Stimulated activated CD8-positive, alpha-beta memory T cell treated with anti-CD3 and anti-CD28 coated beads, Interleukin-4, amount 100 ng/mL, for 1 hour (primary cell): ENCODE measurements at places on chromosomes 12 and 14.

GRCh38 chr14:90624227-90624626, 192.0 kb downstream of the TTC7B start:
- no peak for DNase-seq

- DNase-seq: no peak
Measured at GRCh38 chr12:103955811-103956508, 9.7 kb upstream of the TDG start.

DNA sequence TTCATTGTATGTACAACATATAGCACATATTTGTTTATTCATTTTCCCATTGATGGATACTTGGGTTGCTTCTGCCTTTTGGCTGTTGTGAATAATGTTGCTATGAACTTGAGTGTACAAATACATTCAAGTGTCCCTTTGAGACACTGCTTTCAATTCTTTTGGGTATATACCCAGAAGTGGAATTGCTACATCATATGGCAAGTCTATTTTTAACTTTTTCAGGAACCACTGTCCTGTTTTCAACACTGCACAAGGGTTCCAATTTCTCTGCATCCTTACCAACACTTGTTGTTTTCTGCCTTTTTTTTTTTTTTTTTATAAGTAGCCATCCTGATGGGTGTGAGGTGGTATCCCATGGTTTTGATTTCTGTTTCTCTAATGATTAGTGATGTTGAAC, 15.9 kb downstream of the RBMS2 start:
- DNase-seq: no peak

DNA sequence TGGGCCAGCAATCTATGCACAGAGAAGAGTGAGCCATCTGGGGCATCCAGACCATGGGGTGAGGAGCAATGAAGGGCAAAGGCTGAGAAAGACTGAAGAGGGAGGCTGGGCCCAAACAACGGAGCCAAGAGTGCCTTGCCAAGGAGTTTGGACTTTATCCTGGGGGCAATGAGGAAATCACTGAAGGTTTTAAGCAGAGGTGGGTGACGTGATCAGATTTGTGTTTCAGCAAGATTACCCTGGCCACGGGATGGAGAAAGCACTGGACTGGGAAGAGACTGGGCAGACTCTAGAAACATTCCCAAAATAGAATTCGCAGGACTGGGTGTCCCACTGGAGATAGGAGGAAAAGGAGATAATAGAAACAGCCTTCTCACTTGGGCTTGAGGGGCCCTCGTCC, 65.3 kb downstream of the DPF3 start:
- no peak for DNase-seq

DNA sequence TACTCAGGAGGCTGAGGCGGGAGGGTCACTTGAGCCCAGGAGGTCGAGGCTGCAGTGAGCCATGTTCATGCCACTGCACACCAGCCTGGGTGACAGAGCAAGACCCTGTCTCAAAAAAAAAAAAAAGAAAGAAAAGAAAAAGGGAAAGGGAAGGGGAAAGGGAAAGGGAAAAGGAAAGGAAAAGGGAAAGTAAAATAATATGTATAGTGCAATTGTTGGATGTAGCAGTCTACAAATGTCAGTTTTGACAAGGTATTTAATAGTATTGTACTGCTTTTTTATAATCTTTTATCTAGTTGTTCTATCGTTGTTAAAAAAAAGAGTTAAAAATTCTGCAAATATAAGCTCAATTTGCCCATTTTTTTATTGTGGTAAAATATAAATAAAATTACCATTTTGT, 67.3 kb downstream of the SLC2A13 start:
- no peak for DNase-seq
